B cell (primary cell): ENCODE measurements at places on chromosomes 16 and 17. TPM values are rescaled to one million over a fixed set of nuclear protein-coding genes. Genes with fewer than 3 reads are reported as not detected.

Gene ABCA3
- polyA plus RNA-seq, result 2.4 and 3.1 TPM in 2 replicates

- H3K27ac ChIP-seq, result no peak overlapping the region
- no peak overlapping the region for H3K4me3 ChIP-seq
- no peaks in the 10 kb centered on the region for H3K36me3 ChIP-seq
- no peak for DNase-seq
- no peaks in the 10 kb centered on the region for H3K27me3 ChIP-seq
- H3K4me1 ChIP-seq, result no peaks in the 10 kb centered on the region
Measured at GRCh38 chr17:77506371-77506991, 365.7 kb downstream of the SEC14L1 start.

DNA sequence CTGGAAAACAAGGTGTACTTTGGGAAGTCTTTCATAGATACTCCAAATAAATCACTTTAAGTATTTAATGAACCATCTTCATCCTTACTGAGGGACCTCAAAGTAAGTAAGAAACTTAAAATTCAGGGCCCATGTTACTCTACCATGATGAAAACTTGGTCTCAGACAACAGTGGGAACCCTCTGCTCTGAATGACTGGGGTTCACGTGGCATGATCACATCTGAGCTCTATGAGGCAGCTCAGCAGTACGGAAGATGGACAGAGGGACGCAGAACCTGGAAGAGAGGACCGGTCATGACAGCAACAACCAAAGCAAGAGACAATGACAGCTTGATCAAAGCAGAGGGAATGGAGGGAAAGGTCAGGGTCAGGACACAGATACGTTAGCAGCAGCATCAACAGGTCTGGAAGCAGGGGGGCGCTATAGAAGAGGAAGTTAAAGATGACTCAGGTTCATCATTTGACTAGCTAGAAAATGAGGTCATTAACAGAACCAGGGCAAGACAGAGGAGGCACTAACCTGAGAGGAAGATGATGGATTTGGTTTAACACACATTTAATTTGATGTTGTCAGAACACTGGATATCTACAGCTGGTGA, 9.5 kb downstream of the XPO6 start:
- peaks cover 31% of the 10 kb centered on the region for H3K4me1 ChIP-seq
- H3K36me3 ChIP-seq, result peaks cover 59% of the 10 kb centered on the region
- H3K27me3 ChIP-seq, result no peaks in the 10 kb centered on the region

- H3K36me3 ChIP-seq, result no peaks in the 10 kb centered on the region
- no peak overlapping the region for H3K4me3 ChIP-seq
- no peaks in the 10 kb centered on the region for H3K4me1 ChIP-seq
- DNase-seq, result no peak
- H3K27ac ChIP-seq, result no peak overlapping the region
Measured at GRCh38 chr17:65729207-65729606, 167.8 kb upstream of the AXIN2 start.

DNA sequence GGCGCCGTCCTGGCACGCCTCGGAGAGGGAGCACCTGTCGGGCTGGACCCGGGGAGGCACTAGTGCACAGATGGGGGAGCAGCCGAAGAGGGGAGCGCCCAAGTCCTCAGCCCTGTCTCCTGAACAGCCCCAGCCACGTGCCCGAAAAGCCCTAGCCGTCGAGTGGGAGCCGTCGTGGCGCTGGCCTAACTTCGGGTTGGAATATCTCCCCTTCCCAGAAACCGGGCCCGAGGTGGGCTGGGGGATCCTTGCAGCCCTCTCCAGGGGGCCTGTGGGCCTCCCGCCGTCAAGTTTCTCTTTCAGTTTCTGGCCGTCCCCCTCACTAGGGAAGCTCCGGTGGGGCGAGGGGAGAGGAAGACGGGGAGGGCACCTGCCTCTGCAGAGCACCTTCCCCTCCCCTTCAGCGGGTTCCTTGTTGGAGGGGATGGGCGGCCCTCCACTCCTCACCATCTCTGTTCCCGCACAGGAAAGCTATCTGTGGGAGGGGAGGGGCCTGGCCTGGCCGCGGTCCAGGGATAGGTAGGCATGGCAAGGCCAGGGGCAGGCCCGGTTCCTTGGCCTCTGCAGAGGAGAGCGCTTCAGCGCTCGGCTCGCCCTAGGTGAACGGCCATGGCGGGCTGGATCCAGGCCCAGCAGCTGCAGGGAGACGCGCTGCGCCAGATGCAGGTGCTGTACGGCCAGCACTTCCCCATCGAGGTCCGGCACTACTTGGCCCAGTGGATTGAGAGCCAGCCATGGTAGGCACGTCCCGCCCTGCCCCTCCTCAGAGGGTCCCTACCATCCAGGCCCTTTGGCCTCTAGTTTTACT, 709 bp downstream of the STAT5A start:
- peaks cover 36% of the 10 kb centered on the region for H3K4me1 ChIP-seq
- no peaks in the 10 kb centered on the region for H3K36me3 ChIP-seq
- H3K4me3 ChIP-seq, result peak overlapping the region; percentile 73
- H3K27ac ChIP-seq, result peak overlapping the region; percentile 89

Gene DECR2
- polyA plus RNA-seq, result 16.3 and 19.6 TPM in 2 replicates

Gene CHST4
- polyA plus RNA-seq, result not detected in 2 replicates

DNA sequence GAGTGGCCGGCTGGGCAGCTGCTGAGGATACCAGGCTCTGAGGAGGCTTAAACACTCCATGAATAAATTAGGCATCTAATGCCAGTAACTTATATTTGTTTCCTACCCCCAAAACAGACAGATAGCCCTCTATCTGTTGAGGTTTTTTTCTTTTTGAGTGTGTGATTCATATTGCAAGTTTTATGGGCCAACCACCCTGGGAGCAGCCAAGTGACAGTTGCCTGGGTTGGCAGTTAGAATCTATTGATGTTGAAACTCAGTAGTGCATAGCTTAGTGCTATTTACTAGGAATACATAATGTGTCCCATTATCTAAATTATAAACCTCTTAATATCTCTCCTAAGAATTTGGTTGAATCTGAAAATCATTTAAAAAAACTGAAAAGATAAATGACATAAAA, 397.4 kb downstream of the CA10 start:
- no peak overlapping the region for H3K4me3 ChIP-seq
- no peaks in the 10 kb centered on the region for H3K27me3 ChIP-seq
- H3K4me1 ChIP-seq, result no peaks in the 10 kb centered on the region
- no peaks in the 10 kb centered on the region for H3K36me3 ChIP-seq

Gene ATP1B2
- polyA plus RNA-seq, result 0.12 TPM in 1 of 2 replicates, not detected in the other

DNA sequence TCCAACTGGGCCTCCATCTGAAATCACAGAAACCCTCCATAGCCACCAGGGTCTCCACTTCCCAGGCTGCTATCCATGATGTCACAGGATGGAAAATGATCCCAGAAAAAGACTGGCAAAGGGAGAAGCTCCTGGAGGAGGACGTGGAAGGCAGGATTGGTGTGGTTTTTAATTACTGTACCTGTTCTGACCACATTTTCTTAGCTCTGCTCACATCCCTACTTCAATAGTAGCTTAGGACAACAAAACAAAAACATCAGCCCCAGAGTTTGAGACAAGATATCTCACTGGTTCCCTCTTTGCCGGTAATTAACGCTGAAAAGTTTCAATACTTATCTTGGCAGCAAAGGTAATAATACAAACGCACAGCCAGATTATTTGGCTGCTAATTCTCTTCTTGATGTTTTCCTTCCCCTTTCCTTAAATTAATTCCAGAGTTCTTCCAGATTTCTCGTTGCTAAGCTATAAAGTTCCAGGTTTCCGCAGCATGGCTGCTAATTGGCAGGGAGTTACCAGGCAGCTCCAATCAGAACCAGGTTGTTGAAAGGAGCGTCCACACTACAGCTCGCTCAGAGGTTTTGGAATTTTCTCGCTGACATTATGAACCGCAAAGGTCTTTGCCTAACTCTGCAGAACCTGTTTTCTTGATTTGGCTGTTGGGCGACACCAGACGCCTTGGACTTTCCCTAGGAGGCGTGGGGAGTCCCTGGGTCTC, 263.4 kb downstream of the MRTFB start:
- DNase-seq, result no peak
- no peak overlapping the region for H3K4me3 ChIP-seq
- H3K27me3 ChIP-seq, result no peaks in the 10 kb centered on the region
- no peaks in the 10 kb centered on the region for H3K36me3 ChIP-seq
- H3K27ac ChIP-seq, result no peak overlapping the region

Gene POLR2A
- polyA plus RNA-seq, result 56.5 and 77.6 TPM in 2 replicates

Gene RPS6KB1
- 15.6 and 25.9 TPM in 2 replicates for polyA plus RNA-seq

GRCh38 chr16:46894036-46894672, 10.0 kb downstream of the GPT2 start:
- H3K4me1 ChIP-seq, result peaks cover 4% of the 10 kb centered on the region
- DNase-seq, result no peak
- no peak overlapping the region for H3K4me3 ChIP-seq

- no peak for DNase-seq
- no peaks in the 10 kb centered on the region for H3K36me3 ChIP-seq
- no peaks in the 10 kb centered on the region for H3K4me1 ChIP-seq
- H3K4me3 ChIP-seq, result no peak overlapping the region
- no peaks in the 10 kb centered on the region for H3K27me3 ChIP-seq
Measured at GRCh38 chr17:66526827-66527226, 224.4 kb downstream of the PRKCA start.

- peaks cover 17% of the 10 kb centered on the region for H3K36me3 ChIP-seq
- peaks cover 18% of the 10 kb centered on the region for H3K4me1 ChIP-seq
- H3K27me3 ChIP-seq, result no peaks in the 10 kb centered on the region
- no peak overlapping the region for H3K4me3 ChIP-seq
Measured at GRCh38 chr17:17794382-17794781, 42.4 kb downstream of the SREBF1 start.

Gene HOXB1
- not detected in 2 replicates for polyA plus RNA-seq

DNA sequence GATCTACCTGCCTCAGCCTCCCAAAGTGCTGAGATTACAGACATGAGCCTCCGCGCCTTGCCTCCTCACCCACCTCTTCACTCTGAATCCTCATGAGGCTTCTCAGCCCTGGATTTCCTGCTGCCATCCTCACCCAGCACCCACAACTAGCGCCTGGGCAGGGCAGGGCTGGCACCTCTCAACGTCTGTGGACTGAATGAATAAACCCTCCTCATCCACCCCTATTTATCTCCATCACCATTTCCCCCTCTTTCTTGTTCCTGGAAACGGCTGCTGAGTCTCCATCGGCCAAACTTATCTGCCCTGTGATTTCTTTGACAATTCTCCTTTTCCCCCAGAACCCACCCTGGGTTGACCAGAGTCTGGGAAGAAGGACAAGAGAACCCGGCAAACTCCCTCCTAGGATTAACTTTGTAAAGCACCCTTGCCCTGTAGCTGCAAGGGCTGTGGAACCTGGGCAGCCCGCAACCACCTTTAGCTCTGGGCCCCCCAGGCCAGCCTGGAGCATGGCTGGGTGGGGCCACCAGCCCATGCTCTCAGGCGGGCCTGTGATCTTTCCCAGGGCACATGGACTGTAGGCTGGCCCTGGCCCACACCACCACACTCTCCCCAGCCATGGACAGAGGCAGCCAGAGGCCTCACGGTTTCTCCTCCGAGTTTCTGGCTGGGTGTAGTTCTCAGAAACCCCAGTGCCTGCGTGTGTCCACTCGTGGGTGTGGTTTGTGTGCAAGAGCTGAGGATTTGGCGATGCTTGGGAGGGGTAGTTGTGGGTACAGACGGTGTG, 2.4 kb downstream of the SPN start:
- H3K4me3 ChIP-seq, result peak overlapping the region; percentile 50
- no peak overlapping the region for H3K27ac ChIP-seq
- H3K36me3 ChIP-seq, result no peaks in the 10 kb centered on the region
- no peaks in the 10 kb centered on the region for H3K27me3 ChIP-seq
- peaks cover 62% of the 10 kb centered on the region for H3K4me1 ChIP-seq

GRCh38 chr16:68393333-68393732, 55.0 kb downstream of the SMPD3 start:
- no peaks in the 10 kb centered on the region for H3K27me3 ChIP-seq
- H3K27ac ChIP-seq, result no peak overlapping the region
- no peak for DNase-seq
- H3K4me3 ChIP-seq, result no peak overlapping the region

DNA sequence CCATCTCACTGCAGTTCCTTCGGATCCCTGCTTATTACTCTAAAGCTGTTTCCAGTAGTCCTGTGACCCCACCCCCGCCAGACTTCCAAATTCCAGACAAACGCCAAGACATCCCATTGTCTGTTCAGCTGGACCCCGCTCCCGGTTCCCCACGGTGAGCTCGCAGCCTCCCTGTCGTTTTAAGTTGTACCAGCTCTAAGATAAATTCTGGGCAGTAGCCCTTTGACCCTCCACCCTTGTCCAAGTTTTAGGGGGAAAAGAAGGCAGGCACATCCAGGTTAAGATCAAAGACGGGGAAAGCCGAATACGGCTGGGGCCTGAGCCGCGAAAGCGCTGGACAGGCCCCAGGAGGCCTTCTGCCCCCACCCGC, 589 bp downstream of the ARL6IP1 start:
- peaks cover 21% of the 10 kb centered on the region for H3K4me1 ChIP-seq
- peaks cover 20% of the 10 kb centered on the region for H3K36me3 ChIP-seq
- H3K27ac ChIP-seq, result peak overlapping the region; percentile 95
- DNase-seq, result no peak

DNA sequence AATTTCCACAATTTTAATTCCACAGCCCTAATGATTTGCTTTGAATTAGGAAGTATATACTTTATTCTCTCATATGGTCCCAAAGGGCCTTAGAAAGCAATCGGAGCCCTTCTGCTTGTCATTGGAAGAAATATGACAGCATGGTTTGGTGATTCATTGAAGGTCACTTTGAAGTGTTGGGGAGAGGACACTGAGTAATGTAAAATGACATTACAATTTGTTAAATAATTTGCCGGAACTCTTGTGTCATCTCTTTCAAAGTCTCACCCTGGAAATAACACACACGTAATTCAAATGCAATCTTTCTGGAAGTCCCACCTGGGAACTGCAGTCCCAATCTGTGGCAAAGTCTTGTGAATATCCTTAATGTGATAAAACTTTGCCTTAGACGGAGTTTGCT, 59.8 kb downstream of the BMERB1 start:
- H3K27ac ChIP-seq, result no peak overlapping the region
- H3K27me3 ChIP-seq, result no peaks in the 10 kb centered on the region
- no peak for DNase-seq
- H3K4me3 ChIP-seq, result no peak overlapping the region

DNA sequence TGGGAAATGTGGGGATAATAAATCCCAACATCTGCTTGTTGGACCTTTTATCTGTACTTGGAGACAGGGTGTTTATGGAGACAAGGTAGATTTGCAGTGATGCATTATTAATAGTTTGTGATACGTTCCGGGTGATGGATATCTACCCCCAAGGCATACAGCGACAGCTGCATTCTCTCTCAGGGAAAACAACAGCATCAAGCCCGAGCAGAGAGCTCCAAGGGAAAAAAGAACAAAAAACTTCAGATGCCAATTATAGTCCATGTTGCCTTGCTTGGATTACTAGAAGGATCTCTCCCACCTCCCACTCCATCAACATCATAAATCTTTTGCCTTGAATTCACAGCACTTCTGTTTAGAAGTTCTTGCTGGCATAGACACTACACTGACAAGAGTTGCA, 187.5 kb upstream of the CDH11 start:
- H3K27ac ChIP-seq, result no peak overlapping the region
- no peak overlapping the region for H3K4me3 ChIP-seq
- H3K36me3 ChIP-seq, result no peaks in the 10 kb centered on the region
- no peak for DNase-seq
- no peaks in the 10 kb centered on the region for H3K27me3 ChIP-seq

DNA sequence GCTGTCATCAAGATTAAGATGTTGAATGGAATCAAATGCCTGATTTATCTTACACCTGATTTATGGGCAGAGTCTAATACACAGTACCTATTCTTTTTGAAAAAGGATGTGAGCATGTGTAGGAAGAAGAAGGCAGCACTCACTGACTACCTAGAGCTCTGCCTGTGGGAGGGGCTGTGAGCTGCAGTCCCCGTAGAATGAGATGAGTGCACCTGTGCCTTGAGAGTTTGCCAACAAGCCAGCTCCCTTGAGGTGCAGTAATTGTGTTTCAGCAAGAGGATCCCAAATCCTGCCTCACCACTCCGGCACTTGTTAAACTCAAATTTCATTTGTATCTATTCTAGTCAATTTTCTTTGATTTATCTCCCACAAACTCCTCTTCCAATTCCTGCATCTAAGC, 46.0 kb downstream of the CDH11 start:
- H3K36me3 ChIP-seq, result no peaks in the 10 kb centered on the region
- no peak overlapping the region for H3K4me3 ChIP-seq
- no peaks in the 10 kb centered on the region for H3K4me1 ChIP-seq
- no peaks in the 10 kb centered on the region for H3K27me3 ChIP-seq
- no peak overlapping the region for H3K27ac ChIP-seq
